Stimulated activated CD4-positive, alpha-beta T cell treated with anti-CD3 and anti-CD28 coated beads, TNF-alpha, amount 100 ng/mL, for 1 hour (primary cell): ENCODE measurements at places on chromosomes 11 and 22.

- DNase-seq: no peak
Measured at GRCh38 chr11:75786101-75786736, 17.6 kb downstream of the DGAT2 start.

DNA sequence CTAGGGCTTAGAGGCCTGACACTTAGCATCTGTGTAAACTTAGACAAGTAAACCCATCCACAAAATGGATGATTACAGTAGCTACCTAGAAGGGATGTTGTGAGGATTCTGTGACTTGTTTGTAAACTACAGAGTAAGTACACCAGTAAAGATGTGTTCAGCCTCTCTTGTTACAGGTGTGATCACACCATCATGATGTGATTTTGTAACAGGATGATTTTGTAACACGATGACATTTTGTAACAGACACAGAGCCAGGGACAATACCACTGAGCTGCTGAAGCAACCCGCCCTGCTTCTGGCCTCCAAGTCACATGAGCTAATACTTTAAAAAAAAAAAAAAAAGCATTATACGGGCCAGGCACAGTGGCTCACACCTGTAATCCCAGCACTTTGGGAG lies 17.0 kb downstream of the FADD start:
- DNase-seq: no peak

DNA sequence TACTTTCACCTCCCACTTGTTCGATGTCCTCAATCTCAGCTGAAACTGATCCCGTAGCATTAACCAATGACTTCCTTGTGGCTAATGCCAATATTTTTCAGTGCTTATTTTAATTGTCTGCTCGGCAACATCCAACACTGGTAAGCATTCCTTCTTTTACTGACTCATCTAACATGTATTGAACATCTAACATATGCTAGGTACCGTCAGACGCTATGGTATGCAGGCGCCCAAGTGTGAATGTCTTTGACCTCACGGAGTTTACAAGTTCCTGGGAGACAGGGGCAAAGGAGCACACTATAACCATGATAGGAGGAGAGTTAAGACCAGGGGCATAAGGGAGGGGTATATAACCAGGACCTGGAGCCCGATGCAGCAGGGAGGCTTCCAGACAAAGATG lies 1.7 kb downstream of the BRMS1 start:
- DNase-seq: no peak

- no peak for DNase-seq
Measured at GRCh38 chr11:26649884-26650283, 72.0 kb downstream of the SLC5A12 start.

DNA sequence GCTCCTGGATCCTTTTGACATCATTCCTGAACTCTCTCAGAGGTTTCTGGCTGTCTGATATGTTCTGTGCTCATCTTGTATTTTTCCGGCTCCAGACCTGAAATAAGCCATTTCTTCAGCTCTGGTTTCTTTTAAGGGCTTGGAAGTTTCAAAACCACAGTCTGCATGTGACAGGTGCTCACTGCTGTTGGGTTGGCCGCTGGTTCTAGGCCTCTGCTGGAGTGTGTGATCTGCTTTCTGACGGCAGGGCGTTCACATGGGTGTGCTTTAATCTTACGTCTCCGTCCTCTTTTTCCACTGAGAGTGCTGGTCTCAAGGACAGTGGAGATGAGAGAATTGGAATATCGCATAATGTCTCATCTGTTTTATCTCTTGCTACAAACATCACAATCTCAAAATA lies 10.3 kb downstream of the ZBED4 start:
- no peak for DNase-seq

GRCh38 chr11:1126935-1127663 lies 30.7 kb upstream of the MUC5AC start:
- DNase-seq: no peak

DNA sequence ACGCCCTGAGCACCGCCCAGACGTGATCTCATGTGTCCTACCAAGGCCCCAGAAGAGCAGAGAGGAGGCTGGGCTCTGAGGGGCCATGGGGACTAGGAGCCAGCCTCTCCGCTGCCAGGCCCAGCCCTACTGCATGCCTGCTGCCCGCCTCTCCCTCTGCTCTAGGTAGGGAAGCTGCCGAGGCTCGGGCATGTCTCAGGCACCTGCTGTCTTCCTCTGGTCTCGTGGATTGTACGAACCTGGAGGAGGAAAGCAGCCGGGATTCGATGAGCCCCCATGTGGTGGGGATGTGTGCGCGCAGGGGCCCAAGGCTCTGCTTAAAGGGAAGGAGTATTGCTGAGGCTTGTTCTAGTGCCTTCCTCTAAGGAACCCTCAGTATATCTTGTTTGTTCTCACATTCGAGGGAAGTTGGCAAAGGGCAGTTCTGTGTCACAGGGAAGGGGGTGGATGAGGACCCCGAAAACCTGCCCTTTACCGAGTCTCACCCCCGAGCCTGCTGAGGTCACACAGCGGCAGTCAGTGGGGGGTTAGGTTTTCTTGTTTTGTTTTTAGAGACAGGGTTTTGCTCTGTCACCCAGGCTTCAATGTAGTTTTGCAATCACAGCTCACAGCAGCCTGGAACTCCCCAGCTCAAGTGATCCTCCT lies 21.2 kb downstream of the DAGLA start:
- no peak for DNase-seq

GRCh38 chr11:29129844-29130243 lies 887.0 kb downstream of the KCNA4 start:
- DNase-seq: no peak

- no peak for DNase-seq
Measured at GRCh38 chr11:20374741-20375300, 11.3 kb downstream of the HTATIP2 start.

- DNase-seq: peak; percentile 33
Measured at GRCh38 chr11:57649826-57650738, at the start of gene YPEL4. Gene YPEL4 (minus strand): TSS chr11:57649912. CDS start chr11:57647107, 2,805 bp downstream.

DNA sequence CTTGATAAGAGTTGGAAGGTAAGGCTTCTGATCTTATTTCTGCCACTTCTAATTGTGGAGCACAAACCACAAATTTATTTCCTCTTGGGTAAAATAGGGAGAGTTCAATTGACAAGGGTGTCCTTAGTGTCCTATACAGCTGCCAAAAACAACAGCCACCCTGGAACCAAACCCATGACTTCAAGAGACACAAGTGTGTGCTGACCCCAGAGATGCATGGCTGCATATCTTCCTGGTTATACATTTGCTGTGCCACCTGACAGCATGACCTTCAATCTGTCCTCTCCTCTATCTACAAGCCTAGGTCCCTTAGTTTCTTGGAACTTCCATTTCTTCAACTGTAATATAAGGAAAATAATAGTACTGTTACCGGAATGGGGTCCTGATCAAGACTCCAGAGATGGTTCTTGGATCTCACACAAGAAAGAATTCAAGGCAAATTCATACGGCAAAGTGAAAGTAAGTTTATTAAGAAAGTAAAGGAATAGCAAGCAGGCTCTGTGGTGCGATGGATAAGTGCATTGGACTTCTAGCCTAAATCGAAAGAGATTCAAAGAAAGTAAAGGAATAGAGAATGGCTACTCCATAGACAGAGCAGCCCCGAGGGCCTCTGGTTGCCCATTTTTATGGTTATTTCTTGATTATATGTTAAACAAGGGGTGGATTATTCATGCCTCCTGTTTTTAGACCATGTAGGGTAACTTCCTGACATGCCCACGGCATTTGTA lies 15.5 kb upstream of the TMEM123 start:
- DNase-seq: no peak

- DNase-seq: no peak
Measured at GRCh38 chr22:26574001-26574723, 15.8 kb downstream of the TPST2 start.

GRCh38 chr11:112776834-112777233 lies 184.4 kb upstream of the NCAM1 start:
- no peak for DNase-seq

DNA sequence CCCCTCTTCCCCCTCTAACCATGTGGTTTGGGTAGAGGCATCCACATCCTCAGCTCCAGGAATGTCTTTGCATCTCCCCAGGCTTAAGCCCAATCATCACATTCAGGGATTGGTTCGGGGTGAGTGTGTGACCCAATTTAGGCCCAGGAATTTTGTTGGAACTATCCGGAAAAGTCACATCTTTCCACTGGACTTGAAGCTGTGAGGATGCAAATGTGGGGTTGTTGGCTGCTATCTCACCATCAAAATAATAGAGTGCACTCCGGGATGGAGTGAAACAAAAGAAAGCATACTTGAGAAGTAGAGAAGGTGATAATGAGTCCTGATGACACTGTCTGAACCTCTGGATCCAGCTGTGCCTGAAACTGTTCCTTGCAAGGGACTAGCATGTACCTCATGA lies 33.8 kb upstream of the OLFML1 start:
- no peak for DNase-seq

DNA sequence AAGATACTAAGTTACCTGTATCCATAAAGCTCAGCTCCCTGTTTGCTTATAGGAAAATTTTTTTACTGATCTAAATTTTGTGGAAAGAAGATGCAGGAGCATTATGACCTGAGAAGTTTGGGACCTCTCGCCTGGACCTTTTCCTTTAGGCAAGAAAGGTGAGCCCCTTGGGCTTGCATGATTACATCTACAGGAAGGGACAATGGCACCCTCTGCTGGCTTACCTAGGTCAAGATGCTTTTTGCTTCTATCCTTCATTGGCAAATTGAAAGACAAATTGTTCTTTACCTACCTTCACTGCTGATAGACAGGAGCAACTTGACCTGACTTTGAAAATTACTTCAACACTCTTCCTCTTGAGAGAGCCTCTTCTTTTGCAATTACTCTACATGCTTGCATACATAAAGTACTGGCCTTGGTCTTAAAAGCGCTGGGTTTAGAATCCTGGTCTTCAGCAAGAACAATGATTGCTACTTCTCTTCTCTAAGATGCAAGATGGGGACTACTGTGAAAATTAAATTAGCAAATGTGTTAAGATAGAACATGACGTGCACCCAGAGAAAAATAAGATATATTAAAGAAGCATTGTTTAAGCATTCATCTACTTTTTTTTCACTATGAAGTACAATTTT lies 147.2 kb downstream of the TRPC6 start:
- DNase-seq: no peak

DNA sequence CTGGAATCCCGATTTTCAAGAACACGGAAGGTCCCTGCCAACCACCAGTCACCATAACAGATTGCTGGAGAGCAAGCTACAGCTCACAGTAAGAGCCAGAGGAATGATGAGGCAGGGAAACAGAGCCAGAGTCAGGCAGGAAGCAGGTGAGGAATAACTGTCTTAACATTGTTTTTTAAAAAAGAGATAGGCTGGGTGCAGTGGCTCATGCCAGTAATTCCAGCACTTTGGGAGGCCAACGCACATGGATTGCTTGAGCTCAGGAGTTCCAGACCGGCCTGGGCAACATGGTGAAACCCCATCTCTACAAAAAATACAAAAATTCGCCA lies 13.5 kb upstream of the CASTOR1 start:
- DNase-seq: no peak

GRCh38 chr11:122405547-122406341 lies 249.8 kb upstream of the UBASH3B start:
- DNase-seq: no peak

- no peak for DNase-seq
Measured at GRCh38 chr11:33664166-33664565, 36.5 kb downstream of the C11orf91 start.

DNA sequence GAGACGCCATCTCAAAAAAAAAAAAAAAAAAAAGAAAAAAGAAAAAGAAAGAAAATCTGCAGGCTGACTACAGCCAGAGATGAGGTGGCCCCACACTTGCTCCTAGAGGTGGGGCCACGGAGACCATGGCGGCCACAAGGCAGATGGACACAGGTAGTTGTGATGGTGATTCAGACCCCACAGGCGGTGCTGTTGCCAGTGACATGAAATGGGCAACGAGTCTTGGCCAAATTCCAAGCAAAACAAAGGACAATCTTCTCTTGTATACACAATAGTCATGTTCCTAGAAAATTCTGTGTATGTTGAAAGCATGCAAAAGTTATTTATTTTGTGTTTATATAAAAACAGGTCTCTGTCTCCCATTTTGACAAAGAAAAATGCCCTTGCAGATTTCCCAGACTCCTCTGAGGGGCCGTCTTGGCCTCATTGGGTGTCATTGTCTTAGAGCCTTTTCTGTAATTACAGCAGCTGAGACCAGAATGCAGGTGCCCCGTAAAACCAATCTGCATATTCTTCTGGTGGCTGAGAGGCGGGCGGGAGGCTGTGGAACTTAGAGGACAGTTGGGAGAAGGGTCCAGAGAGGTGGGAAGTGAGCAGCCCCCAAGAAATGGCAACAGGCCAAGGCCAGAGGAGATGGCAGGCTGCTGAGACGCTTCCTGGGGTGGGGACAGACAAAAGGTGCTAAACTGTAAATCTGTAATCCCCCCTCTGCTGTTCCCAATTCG lies 22.5 kb upstream of the DAGLA start:
- DNase-seq: no peak

DNA sequence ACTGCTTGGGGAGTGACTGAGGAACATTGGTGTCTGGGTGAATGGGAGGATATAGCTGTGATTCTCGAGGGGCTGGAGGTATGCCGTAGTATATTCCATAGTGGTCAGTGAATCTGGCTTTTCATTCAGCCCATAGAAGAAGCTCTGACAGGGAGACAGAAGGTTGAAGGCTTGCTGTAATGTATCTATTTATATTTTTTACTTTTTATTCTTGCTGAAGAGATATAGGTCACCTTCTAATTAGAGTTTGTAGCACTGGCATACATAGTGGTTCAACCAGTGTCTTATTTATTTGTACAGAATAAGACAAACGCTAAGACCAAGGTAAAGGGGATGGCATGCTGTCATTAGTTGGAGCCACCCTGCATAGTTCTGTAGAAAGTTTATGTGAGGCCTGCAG lies 10.0 kb downstream of the TRIM44 start:
- DNase-seq: no peak

- DNase-seq: no peak
Measured at GRCh38 chr11:110955776-110956175, 243.5 kb upstream of the ARHGAP20 start.

DNA sequence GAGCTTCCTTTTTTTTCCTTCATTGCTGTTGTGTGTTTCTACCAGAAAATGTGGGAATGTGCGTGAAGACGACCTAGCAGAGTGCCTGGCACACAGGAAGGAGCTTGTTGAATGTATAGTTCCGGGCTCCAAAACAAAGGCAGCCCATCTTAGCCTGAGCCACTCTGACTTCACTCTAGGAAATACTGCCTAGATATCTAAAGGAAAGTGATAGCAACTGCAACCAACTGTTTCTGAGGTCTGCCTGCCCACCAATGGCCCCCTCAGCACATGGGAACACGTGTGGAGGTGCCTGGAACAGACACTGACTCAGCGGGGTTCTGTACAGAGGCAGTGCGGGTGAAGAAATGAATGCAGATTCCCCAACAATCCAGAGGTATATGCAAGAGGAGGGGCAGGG lies 14.7 kb upstream of the XBP1 start:
- no peak for DNase-seq
